ENCODE measurements at places on chromosomes 4 and X.

DNA sequence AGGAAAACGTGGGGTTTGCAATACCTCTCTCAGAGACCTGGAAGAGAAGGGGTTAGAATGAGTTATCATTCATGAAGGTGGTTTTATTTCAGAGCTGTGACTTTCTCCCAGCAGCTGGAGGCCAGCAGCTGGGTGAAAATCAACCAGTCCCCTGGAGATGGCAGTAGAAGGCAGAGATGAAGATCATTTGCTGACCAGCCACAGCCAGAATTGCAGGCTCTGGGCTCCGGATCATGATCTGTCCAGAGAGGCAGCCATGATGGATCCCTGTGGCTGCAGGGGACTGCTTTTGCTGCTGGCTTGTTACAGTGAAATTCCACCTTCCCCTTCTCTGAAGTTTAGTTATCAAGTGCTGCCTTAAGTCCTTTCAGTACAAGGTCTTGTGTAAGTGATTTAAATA, 46.9 kb upstream of the TAB3 start:
- DNase-seq = no peak

GRCh38 chr4:6916587-6917460, 7.2 kb downstream of the TBC1D14 start:
- no peak for DNase-seq

GRCh38 chr4:48669086-48669485, 111.0 kb downstream of the FRYL start:
- DNase-seq = no peak

GRCh38 chr4:39363773-39364393, 2.3 kb downstream of the RFC1 start:
- no peak for DNase-seq

DNA sequence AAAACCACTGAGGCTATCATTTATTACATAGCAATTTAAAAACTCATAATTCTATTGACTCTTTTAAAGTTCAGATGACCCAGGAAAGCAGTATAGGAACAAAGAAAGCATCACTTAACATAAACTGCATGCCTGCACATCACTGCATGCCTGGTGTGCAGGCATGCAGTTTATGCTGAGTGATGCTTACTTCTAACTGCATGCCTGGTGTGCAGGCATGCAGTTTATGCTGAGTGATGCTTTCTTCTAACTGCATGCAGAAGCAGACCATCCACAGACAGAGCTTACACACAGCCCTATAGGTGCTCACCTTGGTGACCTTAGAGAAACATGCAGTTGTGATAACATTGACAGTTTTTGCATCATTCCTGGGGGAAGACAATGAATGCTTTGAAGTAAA, 17.0 kb downstream of the SDAD1 start:
- DNase-seq = no peak

GRCh38 chrX:42602566-42602965, 175.4 kb downstream of the PPP1R2C start:
- no peak for DNase-seq

DNA sequence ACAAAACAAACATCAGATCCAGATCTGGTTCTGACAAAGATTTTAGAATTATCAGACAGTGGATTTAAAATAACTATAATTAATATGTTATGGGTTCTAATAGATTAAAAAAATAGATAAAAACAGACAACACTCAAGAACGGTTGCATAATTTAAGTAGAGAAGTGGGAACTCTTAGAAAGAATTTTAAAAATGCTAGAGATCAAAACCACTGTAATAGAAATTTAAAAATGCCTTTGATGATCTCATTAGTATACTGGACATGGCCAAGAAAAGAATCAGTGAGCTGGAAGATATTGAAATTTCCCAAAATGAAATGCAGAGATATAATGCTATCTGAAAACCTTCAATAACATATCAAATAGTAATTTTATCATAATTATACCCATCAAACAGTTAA, 28.3 kb upstream of the DYNLT3 start:
- no peak for DNase-seq

DNA sequence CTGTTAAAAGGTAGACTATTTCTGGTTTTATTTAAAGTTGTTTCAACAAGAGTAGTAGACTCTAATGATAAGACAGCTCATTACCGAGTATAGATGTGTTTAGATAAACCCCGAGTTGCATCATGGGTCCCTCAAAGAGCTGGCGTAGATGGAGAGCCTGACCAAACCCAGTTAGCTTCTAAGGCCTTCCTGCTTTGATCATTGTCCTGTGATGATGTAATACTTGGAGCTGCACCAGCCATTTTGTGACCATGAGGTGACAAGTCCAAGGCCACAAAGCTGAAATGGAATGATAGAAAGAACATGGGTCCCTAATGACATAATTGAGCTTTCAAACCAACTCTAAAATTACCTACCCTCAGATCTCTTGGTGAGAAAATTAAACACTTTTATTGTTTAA, 66.6 kb upstream of the TAB3 start:
- no peak for DNase-seq

GRCh38 chr4:109067508-109068235, 234.8 kb downstream of the COL25A1 start:
- DNase-seq = no peak

- no peak for DNase-seq
Observed at GRCh38 chrX:53319614-53320542, 38.5 kb upstream of the IQSEC2 start.

- DNase-seq = no peak
Observed at GRCh38 chr4:168592676-168593075, 95.8 kb downstream of the PALLD start.

DNA sequence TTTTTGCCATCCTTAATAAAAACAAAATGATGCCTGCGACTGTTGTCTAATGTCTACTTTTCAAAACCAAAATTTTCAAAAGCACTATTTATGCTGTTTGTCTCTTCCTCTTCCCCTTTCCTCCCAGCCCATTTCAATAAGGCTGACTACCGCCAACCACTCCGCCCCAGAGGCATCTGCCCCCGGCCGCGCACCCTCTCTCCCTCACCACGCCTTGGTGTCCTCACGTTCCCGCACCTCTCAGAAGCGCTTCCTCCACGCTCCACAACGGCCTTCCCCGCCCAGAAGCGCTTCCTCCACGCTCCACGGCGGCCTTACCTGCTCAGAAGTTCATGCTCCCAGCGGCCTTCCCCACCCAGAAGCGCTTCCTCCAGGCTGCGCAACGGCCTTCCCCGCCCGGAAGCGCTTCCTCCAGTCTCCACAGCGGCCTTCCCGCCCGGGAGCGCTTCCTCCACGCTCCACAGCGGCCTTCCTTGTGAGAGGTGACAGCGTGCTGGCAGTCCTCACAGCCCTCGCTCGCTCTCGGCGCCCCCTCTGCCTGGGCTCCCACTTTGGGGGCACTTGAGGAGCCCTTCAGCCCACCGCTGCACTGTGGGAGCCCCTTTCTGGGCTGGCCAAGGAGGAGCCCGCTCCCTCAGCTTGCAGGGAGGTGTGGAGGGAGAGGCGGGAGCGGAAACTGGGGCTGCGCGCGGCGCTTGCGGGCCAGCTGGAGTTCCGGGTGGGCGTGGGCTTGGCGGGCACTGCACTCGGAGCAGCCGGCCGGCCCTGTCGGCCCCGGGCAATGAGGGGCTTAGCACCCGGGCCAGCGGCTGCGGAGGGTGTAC, 490.4 kb upstream of the ZFP42 start:
- no peak for DNase-seq

GRCh38 chrX:146831994-146832393, 17.4 kb upstream of the CXorf51A start:
- no peak for DNase-seq

DNA sequence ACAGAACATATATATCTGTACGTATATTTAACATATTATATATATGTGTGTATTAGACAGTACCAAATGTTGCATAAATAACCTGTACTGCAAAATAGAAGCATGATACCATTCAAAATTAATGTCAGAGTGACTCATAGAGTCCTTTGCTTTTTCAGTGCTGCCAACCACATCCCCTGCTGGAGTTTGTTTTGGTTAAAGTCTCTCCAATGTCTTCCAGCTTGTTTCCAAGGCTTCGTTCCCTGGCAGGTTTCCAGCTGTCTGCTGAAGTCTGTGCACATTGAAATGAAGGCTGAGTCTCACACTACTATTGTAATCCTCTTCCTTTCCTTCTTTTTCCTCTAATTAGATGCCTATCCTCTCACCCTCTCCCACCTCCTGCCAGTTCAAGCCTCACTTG, 14.9 kb downstream of the NRK start:
- DNase-seq = no peak

- DNase-seq = no peak
Observed at GRCh38 chr4:154120690-154121345, 331.9 kb upstream of the SFRP2 start.

- DNase-seq = no peak
Observed at GRCh38 chr4:46254788-46255187, 130.9 kb upstream of the GABRG1 start.

GRCh38 chr4:148044089-148044911, 312.4 kb downstream of the ARHGAP10 start:
- no peak for DNase-seq

DNA sequence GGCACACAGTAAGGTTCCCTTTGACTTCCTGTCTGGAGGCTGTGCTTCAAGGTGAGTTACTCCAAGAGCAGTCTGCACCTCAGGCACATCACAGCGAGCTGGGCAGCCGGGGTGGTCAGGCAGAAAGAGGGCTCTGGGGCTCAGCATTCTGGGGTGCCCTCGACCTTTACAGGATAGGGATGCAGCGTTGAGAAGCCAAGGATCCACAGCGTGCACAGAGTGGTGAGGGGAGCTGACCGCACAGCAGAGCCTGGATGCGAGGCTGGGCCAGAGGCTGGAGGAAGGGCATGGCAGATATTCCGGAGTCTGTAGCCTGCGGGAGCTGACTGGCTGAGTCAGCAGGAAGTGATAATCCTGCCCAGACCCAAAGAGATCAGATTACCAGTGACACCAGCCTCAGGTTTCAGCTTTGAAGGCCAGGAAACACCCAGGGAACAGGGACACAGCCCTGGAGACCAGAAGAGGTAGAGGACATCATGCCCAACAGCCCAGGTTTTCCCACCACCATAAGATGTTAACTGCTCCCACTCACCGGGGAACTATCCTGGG, 38.4 kb upstream of the PDLIM3 start:
- no peak for DNase-seq

- no peak for DNase-seq
Observed at GRCh38 chrX:87572901-87573300, 55.3 kb downstream of the KLHL4 start.
